ENCODE measurements at places on chromosomes 12 and 14. TPM values are rescaled to one million over a fixed set of nuclear protein-coding genes. Genes with fewer than 3 reads are reported as not detected.

GRCh38 chr12:116604951-116605641 lies 45.9 kb downstream of the MAP1LC3B2 start:
- no peak overlapping the region for H3K27ac ChIP-seq
- H3K36me3 ChIP-seq: no peaks in the 10 kb centered on the region
- peak overlapping the region; percentile 66 for H3K4me3 ChIP-seq
- H3K4me1 ChIP-seq: peaks cover 25% of the 10 kb centered on the region
- no peaks in the 10 kb centered on the region for H3K27me3 ChIP-seq

DNA sequence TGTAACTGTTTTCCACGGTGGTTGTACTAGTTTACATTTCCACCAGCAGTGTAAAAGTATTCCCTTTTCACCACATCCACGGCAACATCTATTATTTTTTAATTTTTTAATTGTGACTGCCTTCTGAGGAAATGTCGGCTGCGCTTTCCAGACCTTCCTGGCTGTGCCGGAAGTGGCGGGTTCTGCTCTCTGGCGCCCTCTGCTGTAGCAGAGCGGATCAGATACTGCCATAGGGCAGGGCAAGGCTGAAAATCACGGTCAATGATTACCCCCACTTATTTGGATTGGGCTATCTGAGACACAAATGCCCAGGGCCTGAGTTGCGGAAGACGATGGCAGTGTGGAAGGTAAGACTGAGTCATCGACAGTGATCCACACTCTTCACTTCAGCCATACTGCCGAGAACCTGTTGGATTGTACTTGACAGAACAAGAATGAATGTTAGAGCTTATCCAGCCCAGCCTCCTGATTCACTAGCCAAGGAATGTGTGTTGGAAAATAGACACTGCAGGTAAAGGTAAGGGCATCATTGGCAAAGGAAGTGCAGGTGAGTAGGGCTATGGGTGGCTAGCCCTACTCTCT lies 124.2 kb downstream of the NTF3 start:
- H3K4me3 ChIP-seq: no peak overlapping the region
- no peaks in the 10 kb centered on the region for H3K27me3 ChIP-seq
- no peaks in the 10 kb centered on the region for H3K36me3 ChIP-seq
- DNase-seq: no peak
- no peak overlapping the region for H3K27ac ChIP-seq
- H3K4me1 ChIP-seq: peaks cover 7% of the 10 kb centered on the region

DNA sequence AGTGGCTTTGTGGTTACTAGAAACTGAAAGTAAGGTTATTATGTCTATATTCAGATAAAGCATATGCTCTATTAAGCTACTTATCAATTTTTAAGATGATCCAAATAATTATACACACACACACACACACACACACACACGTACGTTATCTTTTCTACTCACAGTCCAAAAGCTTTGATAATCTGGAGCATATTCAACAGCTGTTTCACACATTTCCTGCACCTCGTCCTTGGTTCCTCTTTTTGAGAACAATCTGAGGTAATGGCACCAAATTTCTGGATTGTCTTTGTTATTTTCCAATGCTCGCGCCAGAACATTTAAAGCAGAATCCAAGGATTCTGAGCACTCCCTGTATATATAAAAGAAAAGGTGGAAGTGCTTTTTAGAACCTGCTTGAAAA lies 37.5 kb downstream of the ZFC3H1 start:
- no peaks in the 10 kb centered on the region for H3K27me3 ChIP-seq
- no peak overlapping the region for H3K4me3 ChIP-seq
- peak overlapping the region; percentile 17 for H3K27ac ChIP-seq
- DNase-seq: no peak

GRCh38 chr12:127984386-127985055 lies 282.4 kb upstream of the TMEM132C start:
- H3K27me3 ChIP-seq: no peaks in the 10 kb centered on the region
- no peak overlapping the region for H3K4me3 ChIP-seq
- no peak overlapping the region for H3K27ac ChIP-seq
- DNase-seq: peak; percentile 10
- no peaks in the 10 kb centered on the region for H3K36me3 ChIP-seq
- no peaks in the 10 kb centered on the region for H3K4me1 ChIP-seq

DNA sequence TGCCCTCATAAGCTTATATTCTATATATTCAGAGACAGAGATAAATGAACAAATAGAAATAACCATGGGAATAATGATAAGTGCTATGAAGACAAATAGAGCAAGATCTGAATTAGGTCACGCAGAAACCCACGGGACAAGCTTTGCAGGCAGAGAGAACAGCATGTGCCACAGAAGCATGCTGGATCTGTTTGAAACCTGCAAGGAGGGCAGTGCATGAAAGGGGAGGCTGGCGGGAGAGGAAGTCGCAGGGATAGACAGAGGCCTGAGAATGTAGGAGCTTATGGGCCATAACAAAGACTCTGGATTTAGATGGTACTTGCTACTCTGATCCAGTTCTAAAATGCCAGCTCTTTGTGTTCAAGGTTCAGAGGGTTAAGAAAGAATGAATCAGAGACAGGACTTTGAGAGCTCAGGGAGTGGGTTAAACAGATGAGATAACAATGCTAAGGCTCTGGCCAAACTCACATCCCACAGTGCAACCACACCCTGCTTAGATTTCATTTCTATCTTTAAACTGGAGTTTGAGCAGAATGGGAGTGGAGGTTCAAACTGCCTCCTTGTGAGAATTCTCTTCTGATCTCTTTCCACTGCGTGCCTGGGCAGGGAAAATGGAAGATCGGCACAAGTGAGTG lies 49.2 kb upstream of the PPP1R12A start:
- no peaks in the 10 kb centered on the region for H3K36me3 ChIP-seq
- H3K27ac ChIP-seq: peak overlapping the region; percentile 93
- no peaks in the 10 kb centered on the region for H3K27me3 ChIP-seq
- DNase-seq: peak; percentile 78

- no peak overlapping the region for H3K4me3 ChIP-seq
- no peaks in the 10 kb centered on the region for H3K36me3 ChIP-seq
- H3K27ac ChIP-seq: no peak overlapping the region
- H3K27me3 ChIP-seq: no peaks in the 10 kb centered on the region
- 0 out of 2 replicates have a peak, but pooled peaks cover 4% of the 10 kb centered on the region for H3K4me1 ChIP-seq
These were observed 96.7 kb downstream of the CCER1 start for GRCh38 chr12:90858252-90858651.

DNA sequence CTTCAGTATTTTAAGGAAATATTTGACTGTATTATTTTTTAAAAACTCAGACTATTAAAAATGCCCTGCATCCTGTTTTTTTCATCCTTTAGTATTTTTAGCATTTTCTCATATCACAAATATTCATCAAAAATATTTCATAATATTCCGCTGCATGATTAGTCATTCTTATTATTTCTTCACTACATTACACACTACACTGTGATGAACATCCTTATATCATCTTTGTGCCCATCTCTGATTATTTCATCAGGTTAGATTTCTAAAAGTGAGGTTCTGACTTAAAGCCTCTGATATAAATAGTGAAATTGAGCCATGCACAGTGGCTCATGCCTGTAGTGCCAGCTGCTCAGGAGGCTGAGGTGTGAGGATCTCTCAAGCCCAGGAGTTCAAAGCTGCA lies 8.1 kb downstream of the COCH start:
- no peak for DNase-seq
- H3K27ac ChIP-seq: no peak overlapping the region
- 0 out of 2 replicates have a peak, but pooled peaks cover 6% of the 10 kb centered on the region for H3K4me1 ChIP-seq

- H3K36me3 ChIP-seq: no peaks in the 10 kb centered on the region
- H3K27ac ChIP-seq: no peak overlapping the region
- peaks cover 10% of the 10 kb centered on the region for H3K27me3 ChIP-seq
- no peak overlapping the region for H3K4me3 ChIP-seq
- H3K4me1 ChIP-seq: no peaks in the 10 kb centered on the region
These were observed 102.1 kb upstream of the PRB2 start for GRCh38 chr12:11497438-11497837.

- DNase-seq: peak; percentile 59
- no peak overlapping the region for H3K27ac ChIP-seq
- H3K27me3 ChIP-seq: no peaks in the 10 kb centered on the region
- no peaks in the 10 kb centered on the region for H3K36me3 ChIP-seq
- no peak overlapping the region for H3K4me3 ChIP-seq
These were observed 127.2 kb upstream of the ATF7IP start for GRCh38 chr12:14238221-14238792.

- no peak overlapping the region for H3K27ac ChIP-seq
- H3K36me3 ChIP-seq: no peaks in the 10 kb centered on the region
- no peak overlapping the region for H3K4me3 ChIP-seq
- H3K27me3 ChIP-seq: peaks cover 12% of the 10 kb centered on the region
- no peak for DNase-seq
These were observed 649 bp downstream of the AQP6 start for GRCh38 chr12:49973361-49973830.

DNA sequence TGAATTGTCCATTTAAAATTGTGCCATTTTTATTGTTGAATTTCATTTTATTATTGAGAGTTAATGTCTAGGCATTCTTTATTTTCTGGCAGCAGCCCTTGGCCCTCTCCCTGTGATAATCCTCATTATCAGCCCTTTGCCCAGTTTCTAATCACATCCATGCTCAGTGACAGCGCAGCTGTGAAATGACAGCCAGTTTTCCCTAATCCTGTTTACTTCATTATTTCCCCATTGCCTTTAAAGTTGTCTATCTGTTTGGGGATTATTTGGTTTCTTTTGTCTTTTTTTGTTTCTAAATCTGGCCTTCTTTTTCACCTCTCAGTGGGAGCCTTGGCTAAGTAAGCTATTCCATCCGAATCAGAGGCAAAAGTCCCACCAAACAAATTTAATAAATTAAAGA lies 476.9 kb downstream of the SLC6A15 start:
- H3K27ac ChIP-seq: no peak overlapping the region
- H3K4me3 ChIP-seq: no peak overlapping the region
- no peak for DNase-seq
- no peaks in the 10 kb centered on the region for H3K27me3 ChIP-seq
- no peaks in the 10 kb centered on the region for H3K36me3 ChIP-seq

DNA sequence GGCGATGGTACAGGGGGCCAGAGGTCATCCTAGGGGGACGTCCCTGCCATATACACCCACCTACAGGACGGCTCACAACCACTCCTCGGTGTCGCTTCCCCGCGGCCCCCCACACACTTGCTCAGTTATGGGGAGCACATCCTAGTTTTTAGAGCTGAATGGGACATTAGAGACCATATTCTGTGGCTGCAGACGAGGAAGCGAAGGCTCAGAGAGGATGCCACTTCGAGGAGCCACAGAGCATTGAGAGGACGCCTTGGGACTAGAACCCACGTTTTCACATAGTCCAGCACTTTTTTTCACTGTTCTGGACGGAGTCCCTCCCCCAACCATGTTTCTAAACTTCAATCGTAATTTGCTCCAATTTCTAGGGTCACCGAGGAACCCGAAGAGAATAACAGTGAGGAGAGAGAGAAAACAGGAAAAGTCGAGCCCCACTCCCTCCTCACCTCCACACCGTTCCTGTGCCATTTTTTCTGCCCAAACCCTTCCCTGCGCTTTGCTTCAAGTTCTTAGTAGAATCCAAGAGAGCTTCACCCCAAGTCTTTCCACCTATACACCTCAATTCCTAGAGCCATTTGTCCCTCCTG lies 641 bp upstream of the ASCL1 start:
- peaks cover 77% of the 10 kb centered on the region for H3K27me3 ChIP-seq
- no peak overlapping the region for H3K4me3 ChIP-seq
- H3K36me3 ChIP-seq: no peaks in the 10 kb centered on the region
- no peak overlapping the region for H3K27ac ChIP-seq
- no peaks in the 10 kb centered on the region for H3K4me1 ChIP-seq

DNA sequence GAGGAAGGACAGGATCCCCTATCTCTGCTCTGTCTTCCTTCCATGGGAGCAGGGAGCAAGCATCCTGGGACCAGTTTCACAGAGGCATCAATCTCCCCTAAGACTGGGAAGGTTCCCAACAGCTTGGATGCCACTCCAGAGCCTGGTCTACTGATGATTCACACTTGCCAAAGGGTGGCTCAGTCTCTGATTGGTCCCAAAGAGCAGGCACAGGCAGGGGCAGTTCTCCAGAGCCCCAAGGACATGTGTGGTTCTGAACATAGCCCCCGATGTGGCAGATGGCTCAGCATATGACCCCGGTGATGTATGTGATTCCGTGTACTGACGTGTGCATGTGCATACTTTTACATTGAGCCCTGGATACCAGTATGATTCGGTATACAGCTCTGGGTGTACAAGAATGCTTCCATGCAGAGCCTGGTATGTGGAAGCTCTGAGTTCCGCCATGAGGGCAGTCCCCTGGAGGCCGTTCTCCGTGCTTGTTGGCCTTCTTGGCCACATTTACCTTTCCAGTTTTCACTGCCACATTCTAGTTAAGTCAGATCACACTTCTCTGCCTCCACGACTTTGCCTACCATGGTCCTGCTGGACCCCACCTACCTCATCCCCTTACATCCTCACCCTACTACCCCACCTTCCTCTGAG lies 21.2 kb downstream of the ITGA7 start:
- peaks cover 5% of the 10 kb centered on the region for H3K4me1 ChIP-seq
- no peak overlapping the region for H3K4me3 ChIP-seq
- DNase-seq: peak; percentile 34
- no peaks in the 10 kb centered on the region for H3K27me3 ChIP-seq

DNA sequence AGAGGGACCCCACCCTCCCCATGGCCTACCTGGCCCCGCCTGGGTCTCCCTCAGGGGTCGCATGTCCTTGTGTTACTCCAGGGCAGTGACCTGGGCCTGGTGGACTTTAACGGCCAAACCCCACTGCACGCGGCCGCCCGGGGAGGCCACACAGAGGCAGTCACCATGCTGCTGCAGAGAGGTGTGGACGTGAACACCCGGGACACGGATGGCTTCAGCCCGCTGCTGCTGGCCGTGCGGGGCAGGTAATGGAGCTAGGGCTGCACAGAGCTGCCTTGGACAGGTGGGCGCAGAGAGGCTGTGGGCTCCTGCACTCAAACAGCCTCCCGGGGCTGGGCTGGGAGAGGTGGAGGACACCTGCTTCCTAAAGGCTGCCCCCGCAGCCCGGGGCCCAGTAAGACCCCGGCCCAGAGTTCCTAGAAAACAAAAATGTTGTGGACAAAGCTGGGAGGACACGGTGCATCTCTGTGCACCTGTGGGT lies 21.6 kb downstream of the ASPG start:
- no peak overlapping the region for H3K4me3 ChIP-seq
- no peak overlapping the region for H3K27ac ChIP-seq
- H3K4me1 ChIP-seq: no peaks in the 10 kb centered on the region
- DNase-seq: no peak

DNA sequence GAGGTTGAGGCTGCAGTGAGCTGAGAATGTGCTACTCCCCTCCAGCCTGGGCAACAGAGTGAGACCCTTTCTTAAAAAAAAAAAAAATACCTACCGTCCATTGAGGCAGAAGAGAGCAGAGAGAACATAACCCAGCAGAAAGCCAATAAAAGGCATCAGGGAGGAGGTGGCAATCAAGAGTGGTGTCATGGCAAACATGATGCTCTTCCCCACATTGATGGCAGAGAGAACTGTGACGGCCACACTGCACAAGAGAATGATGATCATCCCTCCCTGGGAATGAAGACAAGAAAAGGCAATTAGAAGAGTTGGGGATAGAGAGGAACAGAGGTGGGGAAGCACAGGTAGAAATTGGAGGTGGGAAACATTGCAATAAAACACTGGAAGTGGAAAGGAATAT lies 12.1 kb downstream of the SRSF5 start:
- DNase-seq: no peak
- peaks cover 55% of the 10 kb centered on the region for H3K36me3 ChIP-seq
- no peaks in the 10 kb centered on the region for H3K4me1 ChIP-seq
- no peaks in the 10 kb centered on the region for H3K27me3 ChIP-seq
- no peak overlapping the region for H3K4me3 ChIP-seq
- no peak overlapping the region for H3K27ac ChIP-seq

PLEKHD1 gene
- not detected for total RNA-seq

SSPN gene
- total RNA-seq: 12.5 TPM

CIROP gene
- not detected for total RNA-seq

DBX2 gene
- total RNA-seq: not detected
